ENCODE measurements at places on chromosomes 6 and 20.

GRCh38 chr6:26205625-26206574, 118.7 kb downstream of the HFE start:
- DNase-seq: no peak

- no peak for DNase-seq
These were observed 122.6 kb downstream of the LRRC1 start for GRCh38 chr6:53917464-53917842.

DNA sequence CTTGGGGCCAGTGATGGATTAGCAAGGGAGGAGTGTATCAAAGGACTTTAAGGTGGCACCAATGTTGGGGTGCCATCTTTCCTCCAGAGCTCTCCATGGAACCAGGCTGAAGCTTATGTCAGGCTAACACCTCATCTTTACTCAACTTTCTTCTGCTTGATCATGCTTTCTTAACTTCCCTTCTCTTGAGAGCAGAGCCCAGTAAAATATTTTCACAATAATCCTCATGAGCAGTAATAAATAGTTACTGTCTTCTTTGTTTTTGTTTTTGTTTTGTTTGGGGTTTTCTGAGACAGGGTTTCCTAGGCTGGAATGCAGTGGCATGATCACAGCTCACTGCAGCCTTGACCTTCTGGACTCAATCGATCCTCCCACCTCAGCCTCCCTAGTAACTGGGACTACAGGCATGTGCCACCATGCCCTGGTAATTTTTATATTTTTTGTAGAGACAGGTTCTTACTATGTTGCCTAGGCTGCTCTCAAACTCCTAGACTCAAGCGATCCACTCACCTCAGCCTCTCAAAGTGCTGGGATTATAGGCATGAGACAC, 127.9 kb upstream of the TOP1 start:
- DNase-seq: no peak

GRCh38 chr6:55064711-55065420, 109.4 kb upstream of the HCRTR2 start:
- no peak for DNase-seq

Data from NCI-H1417 treated with DMSO at 0.1 percent for 48 hours (cell line).